ENCODE measurements at places on chromosomes 13 and 19. TPM values are rescaled to one million over a fixed set of nuclear protein-coding genes. Genes with fewer than 3 reads are reported as not detected.

GPATCH1 gene
- total RNA-seq = 9.2 TPM

TMEM145 gene
- not detected for total RNA-seq

HIPK4 gene
- total RNA-seq = not detected

CEACAM8 gene
- total RNA-seq = not detected

MAP3K10 gene
- total RNA-seq = 10.8 TPM

CLEC17A gene
- total RNA-seq = under 0.01 TPM

CCNA1 gene
- total RNA-seq = 0.83 TPM

CYP2S1 gene
- total RNA-seq = 5.7 TPM

NUFIP1 gene
- total RNA-seq = 2.6 TPM

FAM83E gene
- 0.33 TPM for total RNA-seq

ZNF723 gene
- not detected for total RNA-seq

CEACAM6 gene
- not detected for total RNA-seq
